ENCODE measurements at places on chromosomes 5 and 9.
A peak's percentile ranks its signal among the peaks of the same experiment; 100 is the strongest.

- DNase-seq, result no peak
These were observed 6.1 kb downstream of the DNAJB5 start for GRCh38 chr9:34995670-34996060.

DNA sequence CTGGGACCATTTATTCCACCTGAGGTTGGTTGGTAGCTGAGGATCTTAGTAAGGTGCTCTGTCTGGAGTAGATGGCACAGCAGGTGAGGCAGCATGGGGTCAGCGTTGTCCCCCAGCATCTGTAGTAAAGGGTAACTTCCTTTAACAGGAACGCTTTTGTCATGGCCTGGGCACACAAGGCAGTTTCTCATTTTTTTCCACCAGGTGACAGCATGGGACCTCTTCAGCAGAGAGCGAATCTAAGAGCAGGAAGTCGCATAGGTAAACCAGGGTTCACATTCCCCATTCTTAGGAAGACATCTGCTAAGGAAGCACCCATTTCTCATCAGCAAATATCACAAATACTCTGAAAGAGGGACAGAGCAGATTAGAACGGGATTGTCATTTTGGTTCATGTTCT lies 56.5 kb downstream of the GPR107 start:
- DNase-seq, result no peak

DNA sequence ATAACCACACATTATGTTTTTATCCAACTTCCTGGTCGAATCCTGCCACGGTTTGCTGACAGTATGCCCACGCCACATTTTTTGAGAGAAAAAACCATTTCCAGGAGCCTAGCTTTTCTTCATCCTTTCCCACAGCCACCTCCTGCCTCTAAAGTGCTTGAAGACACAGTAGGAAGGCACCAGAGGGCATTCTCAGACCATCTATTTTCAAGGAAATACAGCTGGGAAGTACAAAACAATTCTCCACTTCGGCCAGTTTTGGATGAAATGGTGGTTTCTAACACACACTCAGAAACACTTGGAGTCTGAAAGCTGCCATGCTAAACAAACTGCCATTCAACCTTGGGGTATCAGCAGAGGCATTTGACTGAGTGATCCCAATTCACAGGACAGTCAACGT lies 86.3 kb upstream of the RPS23 start:
- DNase-seq, result peak; percentile 49

DNA sequence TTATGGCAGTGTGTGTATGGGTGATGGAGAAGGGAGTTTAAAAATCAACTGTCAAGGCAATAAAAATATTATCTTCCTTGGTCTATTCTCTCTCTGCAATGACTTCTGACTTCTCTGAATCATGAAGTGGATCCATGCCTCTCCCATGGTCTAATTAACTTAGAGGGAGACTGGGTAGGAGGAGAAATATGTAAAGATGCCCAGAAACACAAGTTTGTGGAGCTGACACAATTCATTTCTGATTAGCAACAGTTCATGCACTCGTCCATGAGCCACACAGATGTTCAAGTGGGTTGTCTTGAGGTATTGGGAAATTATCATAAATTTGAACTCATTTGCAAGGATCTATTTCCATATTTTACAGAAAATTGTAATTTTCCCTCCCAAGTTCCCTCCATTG lies 38.1 kb downstream of the INSYN2B start:
- no peak for DNase-seq

- peak; percentile 93 for DNase-seq
These were observed 611.2 kb downstream of the NR2F1-AS1 start for GRCh38 chr5:92969781-92970237.

- no peak for DNase-seq
These were observed 25.7 kb upstream of the KCNV2 start for GRCh38 chr9:2691626-2692025.

GRCh38 chr9:2262386-2263071 lies 247.4 kb downstream of the SMARCA2 start:
- no peak for DNase-seq

- peak; percentile 80 for DNase-seq
These were observed at the start of gene UCK1 for GRCh38 chr9:131530920-131531832. Gene UCK1, minus strand, starts transcription at chr9:131531263. Its CDS starts 89 bp downstream, at chr9:131531174.

DNA sequence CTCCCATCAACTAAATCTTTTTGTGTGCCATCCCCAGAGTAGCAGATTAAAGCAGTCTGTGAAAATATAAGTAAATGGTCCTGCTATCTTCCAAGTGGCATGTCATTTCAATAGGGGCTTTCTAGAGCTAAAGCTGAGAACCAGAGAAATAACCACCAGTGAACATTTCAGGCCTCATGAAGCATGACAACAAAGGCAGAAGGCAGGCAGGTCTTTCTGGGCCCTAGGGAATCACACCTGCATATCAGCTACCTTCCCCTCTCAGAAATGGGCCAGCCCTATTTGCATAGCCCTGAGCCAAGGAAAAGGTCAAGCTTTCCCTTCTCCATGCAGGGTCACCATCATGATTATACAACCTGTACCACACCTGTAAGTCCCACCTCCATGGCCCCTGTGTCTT lies 205.3 kb downstream of the DEPDC1B start:
- DNase-seq, result no peak

- DNase-seq, result no peak
These were observed 13.0 kb upstream of the SCGB3A1 start for GRCh38 chr5:180604271-180604670.

DNA sequence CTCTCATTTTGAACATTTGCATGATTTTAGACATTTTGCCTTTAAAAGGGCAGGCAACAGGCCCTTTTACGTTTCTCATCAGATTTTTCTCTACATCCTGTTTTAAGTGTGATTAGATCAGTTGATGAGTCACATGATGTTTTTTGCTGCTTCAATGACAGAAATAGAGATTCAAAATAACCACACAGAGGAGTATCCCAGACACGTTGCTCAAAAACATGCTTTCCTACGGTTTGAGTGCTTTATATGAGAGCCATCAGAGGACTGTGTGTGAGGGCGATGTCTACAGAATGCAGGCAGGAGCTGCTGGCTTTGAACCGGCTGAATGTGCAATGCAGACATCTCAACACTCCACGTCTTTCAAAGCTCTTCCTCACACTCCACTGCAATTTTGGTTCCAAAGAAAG lies 42.1 kb downstream of the OTULIN start:
- DNase-seq, result no peak

GRCh38 chr9:5554254-5554653 lies 43.9 kb downstream of the PDCD1LG2 start:
- DNase-seq, result no peak

DNA sequence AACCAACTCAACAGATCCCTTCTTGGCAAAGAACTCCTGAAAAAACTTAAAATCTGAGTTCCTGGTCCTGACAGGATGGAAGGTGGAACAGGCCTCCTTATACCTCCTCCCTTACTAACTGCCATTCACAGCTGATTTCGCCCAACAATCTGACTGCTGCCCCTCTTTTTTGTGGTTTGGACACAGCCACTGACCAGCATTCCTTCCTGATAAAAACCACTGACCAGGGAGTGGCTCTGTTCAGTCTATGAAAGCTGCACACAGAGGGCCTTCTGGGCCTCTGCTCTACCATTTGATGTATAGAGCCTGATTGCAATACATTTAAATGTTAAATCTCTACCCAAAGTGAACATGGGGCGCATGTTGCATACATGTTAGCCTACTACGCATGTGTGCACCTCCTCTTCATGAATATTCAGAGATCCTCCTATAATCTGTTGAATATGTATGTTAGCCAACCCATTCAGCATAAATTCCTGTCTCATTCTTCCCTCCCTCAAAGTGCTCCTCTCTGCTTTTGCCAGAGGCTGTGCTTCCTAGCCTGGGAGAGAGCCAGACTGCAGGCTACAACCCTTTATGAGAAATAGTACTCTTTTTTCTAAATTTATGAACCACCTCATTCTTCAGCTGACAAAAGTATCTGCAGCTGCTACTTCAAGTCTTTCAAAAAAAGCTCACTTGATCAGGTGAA lies 93.7 kb upstream of the MRPS30 start:
- DNase-seq, result no peak

- DNase-seq, result no peak
These were observed 7.0 kb downstream of the FAM53C start for GRCh38 chr5:138344887-138345622.

DNA sequence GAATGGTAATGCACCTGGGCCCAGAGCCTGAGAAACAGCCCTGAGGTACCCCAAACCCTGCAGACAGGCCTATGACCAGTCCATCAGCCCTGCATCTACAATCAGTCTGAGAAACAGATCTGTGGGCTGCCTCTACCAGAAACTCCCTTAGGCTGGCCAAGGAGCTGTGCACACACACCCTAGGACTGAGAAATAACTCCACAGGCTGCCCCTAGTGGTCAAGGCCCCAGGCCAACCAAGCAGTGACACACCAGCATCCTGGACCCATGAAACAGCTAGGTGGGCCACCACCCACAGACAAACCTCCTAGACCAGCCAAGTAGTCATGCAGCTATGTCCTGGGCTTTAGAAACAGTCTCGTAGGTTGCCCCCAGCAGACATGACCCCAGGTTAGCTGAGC lies 253.6 kb upstream of the VLDLR start:
- DNase-seq, result no peak

GRCh38 chr9:116539549-116539948 lies 147.6 kb upstream of the TRIM32 start:
- DNase-seq, result no peak

- DNase-seq, result no peak
These were observed 9.5 kb upstream of the PHF19 start for GRCh38 chr9:120886490-120886967.

GRCh38 chr5:111806156-111806555 lies 49.2 kb upstream of the NREP start:
- DNase-seq, result no peak

GRCh38 chr5:161410640-161411039 lies 135.9 kb downstream of the GABRB2 start:
- DNase-seq, result peak; percentile 26

- DNase-seq, result no peak
These were observed 98.4 kb downstream of the PHF2 start for GRCh38 chr9:93674580-93675335.

- DNase-seq, result no peak
These were observed 122.0 kb downstream of the WDR70 start for GRCh38 chr5:37501152-37501551.

DNA sequence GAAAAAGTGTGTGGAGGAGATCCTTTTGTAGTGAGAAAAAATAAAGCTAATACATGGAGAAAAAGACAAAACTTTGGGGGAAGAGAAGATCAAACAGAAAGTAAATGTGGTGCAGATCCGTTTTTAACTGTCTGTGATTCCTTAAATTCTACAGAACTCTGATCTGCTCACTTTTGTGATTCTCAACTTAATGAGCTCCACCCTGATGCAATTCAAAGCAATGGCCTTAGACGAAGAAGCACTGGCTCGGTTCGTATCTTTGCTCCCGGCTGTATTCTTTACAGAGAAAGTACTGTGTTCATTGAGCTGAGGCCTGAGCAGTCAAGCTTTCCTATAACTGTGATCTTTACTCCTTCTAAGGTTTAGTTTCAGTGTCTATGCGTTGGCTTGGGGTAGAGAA lies 453.4 kb downstream of the DMAC1 start:
- no peak for DNase-seq

DNA sequence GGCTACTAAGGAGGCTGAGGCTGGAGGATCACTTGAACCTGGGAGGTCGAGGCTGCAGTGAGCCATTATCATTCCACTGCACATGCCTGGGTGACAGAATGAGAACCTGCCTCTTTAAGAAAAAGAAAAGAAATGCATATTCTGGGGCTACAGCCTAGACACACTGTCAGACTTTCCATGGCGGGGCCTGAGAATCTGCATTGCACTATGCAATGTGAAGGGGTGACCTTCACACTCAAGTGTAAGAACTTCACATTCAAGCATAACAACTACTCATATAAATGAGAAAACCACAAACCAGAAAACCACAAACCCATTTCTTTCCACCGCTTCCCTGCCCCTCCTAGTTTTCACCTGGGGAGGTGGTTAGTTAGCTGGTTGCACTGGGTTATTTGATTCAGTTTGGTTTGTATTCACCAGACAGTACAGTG lies 18.0 kb upstream of the FBP2 start:
- DNase-seq, result no peak

- DNase-seq, result no peak
These were observed 59.3 kb upstream of the MYO10 start for GRCh38 chr5:16995372-16995771.

DNA sequence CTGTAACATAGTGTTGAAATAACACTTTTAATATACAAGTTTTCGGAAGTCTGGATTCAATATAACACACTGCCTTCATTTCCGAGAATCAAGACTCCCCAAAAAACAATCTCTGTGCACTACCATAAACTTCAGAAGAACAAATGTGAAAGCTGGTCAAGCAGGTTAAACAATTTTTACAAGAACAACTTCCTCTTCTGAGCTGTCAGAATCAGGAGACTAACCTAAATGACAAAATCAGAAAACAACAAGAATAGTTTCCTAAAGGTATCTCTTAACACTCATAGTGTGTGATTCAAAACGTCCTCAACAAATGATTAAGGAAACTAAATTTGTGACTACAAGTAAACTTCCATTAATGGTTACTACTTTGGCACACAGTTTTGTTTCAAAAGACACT lies 11.6 kb downstream of the C9orf72 start:
- DNase-seq, result no peak

GRCh38 chr9:36091026-36091953 lies 45.2 kb upstream of the GLIPR2 start:
- DNase-seq, result no peak

DNA sequence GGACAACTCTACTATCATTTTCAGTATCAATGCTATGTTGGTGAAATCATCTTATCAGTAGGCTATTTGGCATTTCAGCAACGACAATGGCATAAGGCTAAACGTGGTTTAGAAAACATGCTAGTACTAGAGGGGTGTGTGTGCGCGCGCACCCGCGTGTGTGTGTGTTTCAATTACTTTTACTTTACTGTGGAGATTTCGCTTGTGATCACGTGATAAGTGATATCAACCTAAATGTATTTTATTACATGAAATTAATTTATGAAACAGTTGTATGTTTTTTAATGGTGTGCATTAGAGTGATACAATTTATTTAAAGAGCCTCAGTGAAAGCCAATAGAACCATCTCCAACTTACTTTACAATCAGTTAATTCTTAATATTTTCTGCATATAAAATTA lies 587.9 kb upstream of the ITGA1 start:
- no peak for DNase-seq

GRCh38 chr9:77839459-77840140 lies 191.5 kb upstream of the GNA14 start:
- DNase-seq, result no peak

- DNase-seq, result no peak
These were observed 66.5 kb downstream of the LHX2 start for GRCh38 chr9:124077915-124078572.

GRCh38 chr5:16082982-16083381 lies 96.6 kb downstream of the MARCHF11 start:
- DNase-seq, result no peak

- DNase-seq, result no peak
These were observed 103.1 kb downstream of the CEMIP2 start for GRCh38 chr9:71665247-71665646.

DNA sequence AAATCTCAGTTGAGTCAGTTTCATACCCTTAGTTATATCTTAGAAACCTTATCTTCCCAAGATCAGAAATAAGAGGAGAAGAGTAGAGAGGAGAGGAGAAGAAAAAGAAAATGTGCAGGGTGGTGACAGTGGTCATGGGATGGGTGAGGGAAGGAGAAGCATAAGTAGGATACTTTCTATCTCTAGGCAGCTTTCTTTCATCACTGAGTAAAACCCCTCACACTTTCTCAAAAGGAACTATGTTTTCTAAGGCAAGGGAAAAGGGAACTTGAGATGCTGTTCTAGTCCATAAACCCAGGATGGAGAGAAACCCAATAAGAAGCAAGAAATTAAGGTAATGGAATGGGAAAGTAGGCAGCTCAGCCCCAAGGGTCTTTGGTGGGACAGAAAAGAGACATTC lies 225.3 kb downstream of the MCTP1 start:
- no peak for DNase-seq
